ENCODE measurements at places on chromosomes 2 and 18.

GRCh38 chr2:146584316-146584715, 1260.5 kb upstream of the ACVR2A start:
- no peak for DNase-seq

GRCh38 chr2:38600921-38601455, 1.7 kb downstream of the HNRNPLL start:
- no peak for DNase-seq

- DNase-seq = no peak
Measured at GRCh38 chr2:40332191-40332826, 119.6 kb downstream of the SLC8A1 start.

- no peak for DNase-seq
Measured at GRCh38 chr2:79996709-79997108, 307.8 kb downstream of the LRRTM1 start.

DNA sequence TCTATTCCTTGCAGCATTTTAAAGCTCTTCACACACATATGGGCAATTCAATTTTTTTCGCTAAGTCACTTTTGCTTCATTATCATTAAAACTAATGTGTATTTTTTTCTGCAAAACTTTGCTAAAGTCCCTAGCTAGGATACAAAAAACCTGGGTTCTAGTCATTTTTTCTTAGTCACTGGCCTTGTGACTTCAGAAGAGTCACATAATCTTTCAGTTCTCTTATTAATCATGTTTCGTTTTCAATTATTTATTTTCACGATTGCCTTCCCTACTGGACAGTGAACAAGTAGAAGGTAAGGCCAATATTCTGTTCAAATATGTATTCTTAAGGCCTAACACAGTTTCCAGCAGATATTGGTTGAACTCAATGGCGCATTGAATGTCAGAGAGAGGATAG, 60.9 kb upstream of the CYRIA start:
- DNase-seq = no peak

DNA sequence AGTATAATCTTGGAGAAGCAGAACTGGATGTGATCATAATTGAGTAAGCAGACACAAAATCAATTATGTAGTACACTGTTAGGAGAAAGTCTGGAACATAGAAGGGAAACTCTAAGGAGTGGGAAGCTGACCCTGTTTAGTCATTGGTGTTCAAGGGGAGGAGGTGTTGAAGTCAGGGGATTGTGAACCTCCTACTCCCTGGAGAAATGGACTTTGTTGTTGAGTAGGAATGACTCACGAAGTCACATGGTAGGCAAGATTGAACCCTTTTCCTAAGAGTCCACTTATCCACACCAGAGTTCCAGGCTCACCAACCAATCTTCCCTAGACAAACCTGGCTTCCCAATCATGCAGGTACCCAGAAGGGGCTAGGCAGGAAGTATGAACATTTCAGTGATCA, 81.0 kb upstream of the BCL11A start:
- no peak for DNase-seq

GRCh38 chr18:7197854-7198253, 33.0 kb upstream of the LRRC30 start:
- no peak for DNase-seq

- no peak for DNase-seq
Measured at GRCh38 chr2:181430406-181431118, 26.6 kb upstream of the ITGA4 start.

DNA sequence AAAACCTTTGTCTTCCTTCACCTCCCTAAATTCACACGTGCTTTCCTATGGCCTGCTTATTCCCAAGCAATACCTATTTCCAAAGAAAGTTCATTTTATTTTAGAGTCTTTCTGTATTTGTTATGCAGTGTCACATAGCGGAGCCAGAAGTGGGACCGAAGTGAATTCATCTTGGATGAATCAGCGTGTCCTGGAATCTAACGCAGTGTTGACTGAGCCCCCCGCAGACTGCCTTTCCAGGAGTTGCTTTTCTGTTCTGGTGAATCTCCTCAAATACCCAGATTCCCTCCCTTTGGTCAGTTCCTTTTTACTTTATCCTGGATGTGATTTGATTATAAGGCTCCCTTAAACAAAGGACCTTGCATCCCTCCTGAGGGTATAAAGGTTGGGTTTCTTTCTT, 10.8 kb downstream of the ALPP start:
- DNase-seq = no peak

Measured in AG09309 (cell line).